ENCODE measurements at places on chromosomes 5 and 9.

GRCh38 chr5:100838048-100838473 is 65.0 kb downstream of the ST8SIA4 start:
- no peak for DNase-seq

- DNase-seq, result no peak
These were observed 222.3 kb downstream of the YTHDC2 start for GRCh38 chr5:113735751-113736150.

DNA sequence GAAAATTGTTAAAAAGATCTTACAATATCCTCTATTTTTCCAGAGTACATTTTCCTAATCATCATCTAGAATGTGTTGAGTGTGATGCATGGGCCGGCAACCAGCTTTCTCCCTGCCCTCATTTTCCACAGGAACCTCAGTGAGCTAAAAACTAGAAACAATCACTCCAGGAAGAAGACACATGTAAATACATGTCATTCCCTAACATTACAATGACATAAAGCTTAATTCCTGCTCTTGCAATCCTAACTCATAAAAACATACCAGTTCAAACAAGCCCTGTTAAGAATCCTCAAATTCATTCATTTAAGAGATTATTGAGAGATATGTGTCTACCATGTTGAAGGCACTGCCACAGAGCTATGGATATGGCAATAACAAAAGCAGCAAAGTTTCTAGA is 18.5 kb upstream of the ZNF622 start:
- DNase-seq, result no peak

GRCh38 chr9:8156346-8156745 is 356.8 kb upstream of the DMAC1 start:
- DNase-seq, result no peak

- DNase-seq, result no peak
These were observed 278.1 kb downstream of the AOPEP start for GRCh38 chr9:95004411-95005277.

DNA sequence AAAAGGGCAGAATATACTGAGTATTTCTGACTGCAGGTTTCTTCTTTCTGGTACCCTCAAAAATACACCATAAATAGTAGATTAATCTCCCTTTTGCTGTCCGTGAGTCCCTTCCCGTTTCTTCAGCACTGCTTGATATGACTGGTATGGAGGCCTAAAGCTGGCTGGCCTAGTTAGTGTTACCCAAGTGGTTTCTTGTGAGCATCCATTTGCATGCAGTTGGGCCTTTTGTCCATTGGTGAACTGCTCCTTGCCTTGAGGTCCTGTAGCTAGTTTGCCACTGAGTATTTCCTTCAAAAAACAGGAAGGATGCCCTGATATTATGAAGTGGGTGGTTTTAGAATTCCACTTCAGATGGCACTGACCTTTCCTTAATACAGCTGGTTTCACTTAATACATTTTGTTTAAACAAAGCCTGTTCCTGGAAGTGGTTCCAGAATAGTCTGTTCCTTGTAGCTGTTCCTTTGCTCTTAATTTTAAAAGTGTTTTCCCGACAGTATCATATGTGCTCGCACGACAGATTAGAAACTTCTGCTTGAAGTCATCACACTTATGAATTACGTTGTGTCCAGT is 40.0 kb upstream of the ABL1 start:
- peak; percentile 52 for DNase-seq

GRCh38 chr9:35577486-35577885 is 27.6 kb upstream of the TESK1 start:
- DNase-seq, result no peak

DNA sequence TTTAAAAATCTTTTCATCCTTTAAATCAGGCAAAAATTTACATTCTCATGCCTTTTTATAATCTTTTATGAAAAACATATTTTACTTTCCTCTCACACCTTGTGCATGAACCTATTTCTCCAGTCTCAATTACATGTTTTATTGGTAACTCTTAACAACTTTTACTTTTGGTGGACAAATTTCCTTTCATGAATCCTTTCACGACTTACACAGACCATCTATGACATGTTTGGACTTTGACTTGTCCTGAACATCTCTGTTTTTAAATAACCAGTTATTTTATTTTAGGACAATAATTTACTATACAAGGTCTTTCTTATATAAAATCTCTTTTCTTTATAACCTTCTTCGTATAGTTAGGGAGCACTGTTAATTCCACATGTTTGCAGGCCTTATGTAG is 26.5 kb upstream of the MTMR12 start:
- DNase-seq, result no peak

DNA sequence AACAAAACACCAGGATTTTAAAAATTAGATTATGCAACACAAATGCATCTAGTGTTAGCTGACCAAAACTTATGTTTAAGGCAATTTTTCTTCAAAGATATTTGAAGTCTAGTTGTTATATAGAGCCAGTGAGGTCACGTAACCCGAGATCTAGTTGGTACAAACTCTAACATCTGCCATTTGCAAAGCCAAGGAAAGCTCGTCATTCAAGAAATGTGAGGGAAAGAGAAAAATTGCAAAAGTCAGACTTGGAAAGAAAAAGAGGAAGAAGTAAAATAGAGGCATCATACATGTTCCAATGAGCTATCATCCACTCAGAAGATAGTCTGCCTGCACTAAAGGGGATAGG is 293.4 kb upstream of the PUM3 start:
- no peak for DNase-seq

DNA sequence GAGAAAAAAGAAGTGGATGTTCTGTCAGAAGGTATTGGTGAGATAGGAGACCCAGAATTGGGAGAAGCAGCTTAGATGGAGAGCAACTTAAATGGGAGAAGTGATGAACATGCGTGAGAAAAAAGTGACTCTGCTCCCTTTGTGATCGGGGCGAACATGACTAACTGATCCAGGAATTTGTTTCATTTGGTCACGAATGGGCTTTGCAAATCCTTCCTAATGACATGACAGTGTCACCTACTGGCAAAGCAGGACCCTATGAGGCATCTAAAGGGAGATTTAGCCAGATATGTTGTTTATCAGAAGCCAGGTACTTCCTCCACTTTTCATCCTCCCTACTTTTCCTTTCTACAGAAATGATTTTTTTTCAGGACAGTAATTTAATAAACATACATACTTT is 787.4 kb upstream of the RGMB start:
- peak; percentile 61 for DNase-seq

DNA sequence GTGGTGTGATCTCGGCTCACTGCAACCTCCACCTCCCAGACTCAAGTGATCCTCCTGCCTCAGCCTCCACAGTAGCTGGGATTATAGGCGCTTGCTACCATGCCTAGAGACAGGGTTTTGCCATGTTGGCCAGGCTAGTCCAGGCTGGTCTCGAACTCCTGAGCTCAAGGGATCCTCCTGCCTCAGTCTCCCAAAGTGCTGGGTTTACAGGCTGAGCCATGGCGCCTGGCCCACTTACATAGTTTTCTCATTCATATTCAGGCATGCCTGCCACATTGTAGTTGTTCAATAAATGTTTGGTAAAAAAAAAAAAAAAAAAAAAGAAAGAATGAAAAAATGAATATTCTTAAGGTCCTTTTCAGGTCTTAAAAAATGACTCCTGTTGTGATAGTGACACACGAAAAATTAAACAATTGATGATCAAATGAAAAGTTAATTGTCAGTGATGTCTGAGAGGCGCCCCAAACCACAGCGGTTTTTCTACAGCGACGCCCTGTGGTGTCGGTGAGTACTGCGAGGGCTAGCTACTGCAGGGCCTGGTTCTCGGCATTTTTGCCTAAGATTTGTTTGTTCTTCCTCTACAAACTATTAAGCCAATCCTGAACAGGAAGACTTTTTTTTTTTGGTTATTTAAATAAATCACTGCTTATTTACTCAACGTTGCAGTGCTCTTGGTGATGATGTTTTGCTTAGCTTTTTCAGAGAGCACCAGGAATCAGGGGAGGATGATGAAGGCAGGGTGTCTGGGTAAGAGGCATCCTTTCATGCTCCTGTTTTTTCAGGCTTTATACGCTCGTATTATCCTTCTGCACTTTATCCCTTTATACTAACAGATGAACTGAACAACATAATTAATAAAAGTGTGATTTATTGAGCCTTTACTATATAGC is 67.0 kb upstream of the DPYSL3 start:
- peak; percentile 26 for DNase-seq

DNA sequence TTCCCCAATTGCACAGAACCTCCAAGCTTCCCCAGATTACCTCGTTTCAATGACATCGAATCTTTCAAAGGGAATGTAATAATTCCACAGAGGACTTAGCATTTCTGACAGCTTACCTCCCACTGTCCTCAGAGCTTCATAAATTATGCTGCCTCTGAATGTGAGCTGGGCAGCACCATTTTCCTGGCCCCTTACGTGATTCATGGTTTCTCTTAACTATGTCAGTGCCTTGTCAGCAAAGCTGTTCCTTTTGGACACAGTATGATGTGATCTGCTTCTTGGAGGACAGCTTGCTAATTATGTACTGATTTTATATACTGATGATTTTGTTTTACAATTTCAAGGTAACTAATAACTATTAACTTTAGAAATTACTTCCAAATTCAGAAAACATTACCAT is 27.7 kb upstream of the SSBP2 start:
- peak; percentile 27 for DNase-seq

DNA sequence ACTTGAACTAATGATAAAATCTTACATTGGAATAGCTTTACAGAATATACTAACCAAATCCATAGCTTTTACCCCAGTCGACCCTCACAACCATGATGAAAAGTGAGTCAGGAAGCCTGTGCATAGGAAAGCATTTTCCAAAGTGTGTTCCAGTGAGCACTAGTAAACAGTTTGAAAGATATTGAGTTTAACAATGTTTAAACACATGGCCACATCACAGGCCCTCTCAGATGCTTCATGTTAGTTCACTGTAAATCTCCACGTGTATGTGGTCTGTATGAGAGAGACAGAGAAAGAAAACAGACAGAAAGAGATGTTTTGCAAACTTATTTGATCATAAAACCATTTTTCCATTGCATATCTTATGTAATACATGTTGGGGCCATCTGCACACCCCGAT is 27.0 kb downstream of the PRUNE2 start:
- no peak for DNase-seq

DNA sequence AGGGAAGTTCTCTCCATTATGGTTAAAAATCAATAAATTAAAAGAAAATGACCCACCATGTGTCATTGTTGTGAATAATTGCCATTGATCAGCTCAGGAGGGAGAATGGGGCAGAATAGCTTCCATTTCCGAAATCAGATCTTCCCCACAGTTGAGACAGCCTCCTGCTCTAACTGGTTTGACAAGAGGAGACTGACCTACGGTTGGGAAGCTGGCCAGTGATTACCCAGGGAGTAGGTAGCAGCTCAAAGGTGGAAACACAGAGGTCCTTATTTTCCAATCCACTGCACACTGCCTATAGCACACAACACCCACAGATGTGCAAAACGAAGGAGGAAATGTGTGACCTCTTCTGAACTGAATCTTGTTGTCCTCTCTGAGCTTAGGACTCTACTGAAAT is 69.0 kb upstream of the DAPK1 start:
- DNase-seq, result no peak

DNA sequence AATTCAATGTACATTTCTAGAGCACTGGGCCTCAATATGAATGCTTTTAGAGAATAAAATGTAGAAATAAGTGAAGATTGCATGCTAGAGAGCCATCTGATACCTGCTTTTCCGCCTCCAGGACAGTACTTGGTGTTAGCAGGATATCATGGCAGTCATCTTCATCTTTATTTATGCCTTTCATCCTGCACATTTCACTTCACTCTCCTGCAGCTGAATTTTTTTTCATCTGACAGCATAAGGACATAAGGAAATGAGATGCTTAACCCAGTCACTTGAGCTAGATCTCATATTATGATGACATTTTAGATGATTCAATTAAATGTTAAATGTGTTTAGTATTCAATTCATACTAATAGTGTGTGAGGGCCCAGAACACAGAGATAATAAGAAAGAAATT is 162.6 kb downstream of the PARP8 start:
- no peak for DNase-seq

- no peak for DNase-seq
These were observed 28.4 kb downstream of the PAX5 start for GRCh38 chr9:37005517-37006140.

DNA sequence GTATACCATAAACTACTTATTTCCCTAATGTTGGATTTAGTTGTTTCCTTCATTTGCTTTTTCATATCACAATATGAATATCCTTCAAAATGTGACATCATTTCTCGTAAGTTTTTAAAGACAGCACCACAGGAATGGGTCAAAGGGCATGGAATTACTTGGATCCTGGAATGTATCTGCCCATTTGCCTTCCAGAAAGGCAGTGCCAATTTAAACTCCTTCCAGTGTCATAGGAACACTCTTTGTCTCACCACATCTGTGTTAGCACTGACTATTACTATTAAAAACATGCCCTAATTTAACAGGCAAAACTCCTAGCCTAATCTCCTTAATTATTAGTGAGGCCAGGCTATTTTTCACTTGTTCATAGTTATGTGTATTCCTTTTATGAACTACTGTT is 58.0 kb downstream of the SPTLC1 start:
- DNase-seq, result no peak

DNA sequence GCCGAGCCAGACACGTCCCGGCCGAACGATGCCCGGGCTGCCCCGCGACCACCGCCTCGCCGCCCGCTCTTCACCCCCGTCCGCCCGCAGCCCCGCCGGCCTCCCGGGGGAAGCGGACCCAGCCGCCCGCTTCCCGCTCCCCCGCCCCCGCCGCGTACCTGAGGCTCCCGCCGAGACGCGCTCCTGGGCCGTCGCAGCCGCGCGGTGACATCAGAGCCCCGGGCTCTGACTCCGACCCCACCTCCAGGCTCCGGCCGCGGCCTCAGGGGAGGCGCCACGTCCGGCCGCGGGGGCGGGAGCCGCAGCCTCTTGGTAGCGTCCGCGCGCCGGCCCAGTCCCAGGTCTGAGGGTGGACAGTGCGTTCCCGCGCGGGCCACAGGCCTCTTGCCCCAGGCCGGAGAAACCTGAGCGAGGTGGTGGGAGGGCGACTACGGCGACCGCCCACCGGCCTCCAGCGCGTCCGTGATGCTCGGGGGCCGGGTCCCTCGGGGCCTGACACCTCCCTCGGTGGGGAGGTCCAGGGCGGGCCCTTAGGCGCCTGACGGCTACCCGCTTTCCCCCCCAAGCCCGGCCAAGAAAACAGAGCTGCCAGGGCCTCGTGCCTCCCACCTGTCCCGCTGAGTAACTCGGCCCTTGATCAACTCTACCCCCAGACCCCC is at the start of gene SHROOM1:
Gene SHROOM1, minus strand, starts transcription at position 212 of the 659 bp plus-strand sequence. CDS start 4,507 bp downstream, outside the sequence.
- peak; percentile 43 for DNase-seq

DNA sequence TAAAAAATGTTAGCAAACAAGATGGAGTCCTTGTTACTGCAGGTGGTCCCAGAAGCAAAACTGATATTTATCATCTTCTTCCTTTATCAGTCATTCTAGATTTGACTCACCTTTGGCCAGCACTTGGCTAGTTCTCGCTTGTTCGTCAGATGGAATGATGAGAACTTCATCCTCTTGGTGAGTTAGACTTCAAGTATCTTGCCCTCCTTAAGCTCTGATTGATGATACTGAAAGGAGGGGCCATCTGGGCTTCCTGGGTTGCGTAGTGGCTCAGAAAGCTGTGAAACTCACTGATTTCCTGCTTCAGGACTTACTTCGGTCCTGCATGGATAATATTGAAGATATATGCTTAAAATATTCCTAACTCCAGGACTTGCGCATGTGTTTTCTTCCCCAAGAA is 1248.2 kb upstream of the CDH9 start:
- DNase-seq, result no peak

Data from AG10803 (cell line).